Fibroblast of the aortic adventitia (primary cell): ENCODE measurements at places on chromosomes 7 and 10. TPM values are rescaled to one million over a fixed set of nuclear protein-coding genes. Genes with fewer than 3 reads are reported as not detected.

- DNase-seq = no peak
These were observed 9.2 kb downstream of the ANXA7 start for GRCh38 chr10:73404690-73405089.

The WIPF3 gene
- total RNA-seq = not detected in 2 replicates

The TMEM229A gene
- total RNA-seq = 3.8 TPM in 1 of 2 replicates, not detected in the other

The NODAL gene
- total RNA-seq = not detected in 2 replicates

The UBTD1 gene
- total RNA-seq = 22.1 and 35.2 TPM in 2 replicates

DNA sequence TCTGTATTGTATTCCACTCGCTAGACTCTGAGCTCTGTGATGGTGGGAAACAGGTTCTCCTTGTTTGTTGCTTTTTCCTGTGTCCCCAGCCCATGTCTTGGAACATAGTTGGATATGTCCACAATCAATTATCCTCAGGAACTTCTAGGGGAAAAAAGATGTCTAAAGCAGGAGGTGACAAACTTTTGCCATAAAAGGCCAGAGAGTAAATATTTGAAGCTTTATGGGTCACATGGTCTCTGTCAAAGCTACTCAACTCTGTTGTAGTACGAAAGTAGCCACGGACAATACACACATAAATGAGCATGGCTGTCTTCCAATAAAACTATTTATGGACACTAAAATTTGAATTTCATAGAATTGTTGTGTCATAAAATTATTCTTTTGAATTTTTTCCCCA, 220.5 kb downstream of the CHCHD3 start:
- DNase-seq = no peak

- DNase-seq = peak; percentile 99
These were observed 127.5 kb downstream of the CUBN start for GRCh38 chr10:17001961-17002749.

The RPEL1 gene
- total RNA-seq = under 0.01 and 0.82 TPM in 2 replicates

The NPC1L1 gene
- under 0.01 TPM in 1 of 2 replicates, not detected in the other for total RNA-seq

DNA sequence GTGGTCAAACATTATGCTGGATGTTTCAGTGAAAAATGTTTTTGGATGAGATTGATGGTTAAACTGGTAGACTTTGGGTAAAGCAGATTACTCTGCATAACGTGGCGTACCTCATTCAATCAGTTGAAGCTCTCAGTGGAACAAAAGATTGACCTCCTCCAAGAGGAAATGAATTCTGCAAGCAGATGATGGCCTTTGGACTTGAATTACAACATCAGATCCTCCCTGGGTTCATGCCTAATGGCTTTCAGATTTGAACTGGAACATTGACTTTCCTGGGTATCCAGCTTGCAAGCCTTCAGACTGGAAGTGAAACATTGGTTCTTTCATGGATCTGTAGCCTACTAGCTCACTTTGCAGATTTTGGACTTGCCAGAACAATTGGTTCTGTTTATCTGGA, 169.3 kb upstream of the MALRD1 start:
- no peak for DNase-seq

The CNPY1 gene
- total RNA-seq = not detected in 2 replicates

The CPSF4 gene
- 13.1 and 23.3 TPM in 2 replicates for total RNA-seq

GRCh38 chr7:16106300-16106699, 315.0 kb downstream of the CRPPA start:
- DNase-seq = no peak

- DNase-seq = peak; percentile 25
These were observed 33.7 kb upstream of the TMEM26 start for GRCh38 chr10:61486738-61487396.

DNA sequence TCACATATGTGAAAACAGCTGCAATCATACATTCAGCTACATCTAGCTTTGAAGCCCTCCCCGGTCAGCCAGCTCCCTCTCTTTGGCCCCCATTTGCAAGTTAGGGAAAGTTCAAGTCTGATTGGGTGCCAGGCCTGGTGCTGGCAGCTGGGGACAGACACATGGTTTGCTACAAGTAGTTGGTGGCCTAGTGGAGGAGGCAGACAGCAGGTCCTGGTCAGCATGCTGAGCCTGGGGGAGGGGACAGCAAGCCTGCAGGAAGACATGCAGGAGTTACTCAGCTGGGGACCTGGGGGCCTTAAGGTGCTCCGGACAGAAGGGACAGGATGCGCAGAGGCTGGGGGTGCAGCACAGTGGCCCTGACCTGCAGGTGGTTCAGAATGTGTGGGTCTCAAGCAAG, 956.9 kb upstream of the ZNF722 start:
- no peak for DNase-seq

The FXYD4 gene
- total RNA-seq = not detected in 2 replicates

GRCh38 chr10:121607310-121608055, 9.2 kb upstream of the FGFR2 start:
- no peak for DNase-seq

The LBX1 gene
- 0.08 TPM in 1 of 2 replicates, not detected in the other for total RNA-seq

The LIPJ gene
- total RNA-seq = 0.09 TPM in 1 of 2 replicates, not detected in the other

DNA sequence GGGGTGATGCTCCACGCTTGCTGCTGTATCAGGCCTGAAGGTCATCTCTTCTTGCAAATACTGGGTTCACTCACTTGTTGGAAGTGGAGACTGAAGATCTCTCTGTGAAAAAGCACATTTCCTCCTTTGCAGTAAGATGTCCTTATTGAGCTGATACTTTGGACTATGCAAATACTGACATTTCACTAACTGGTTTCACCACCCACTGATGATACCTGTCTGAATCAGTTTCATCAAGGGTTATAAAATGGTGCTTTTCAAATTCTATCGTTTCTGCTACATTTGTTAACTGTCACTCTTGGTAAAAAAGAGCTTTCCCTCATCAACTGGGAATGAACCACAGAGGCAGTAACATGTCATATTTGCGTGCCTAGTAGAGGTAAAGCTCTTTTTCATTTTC, 35.5 kb downstream of the RAB19 start:
- DNase-seq = no peak

- DNase-seq = no peak
These were observed 25.7 kb upstream of the PLA2G12B start for GRCh38 chr10:72980348-72980747.

The HMX3 gene
- not detected in 2 replicates for total RNA-seq

GRCh38 chr10:71975871-71976725, 11.9 kb downstream of the CHST3 start:
- DNase-seq = peak; percentile 73

The DEPP1 gene
- 17.3 and 73.8 TPM in 2 replicates for total RNA-seq

GRCh38 chr7:1845536-1846311, 175.6 kb downstream of the ELFN1 start:
- DNase-seq = no peak

DNA sequence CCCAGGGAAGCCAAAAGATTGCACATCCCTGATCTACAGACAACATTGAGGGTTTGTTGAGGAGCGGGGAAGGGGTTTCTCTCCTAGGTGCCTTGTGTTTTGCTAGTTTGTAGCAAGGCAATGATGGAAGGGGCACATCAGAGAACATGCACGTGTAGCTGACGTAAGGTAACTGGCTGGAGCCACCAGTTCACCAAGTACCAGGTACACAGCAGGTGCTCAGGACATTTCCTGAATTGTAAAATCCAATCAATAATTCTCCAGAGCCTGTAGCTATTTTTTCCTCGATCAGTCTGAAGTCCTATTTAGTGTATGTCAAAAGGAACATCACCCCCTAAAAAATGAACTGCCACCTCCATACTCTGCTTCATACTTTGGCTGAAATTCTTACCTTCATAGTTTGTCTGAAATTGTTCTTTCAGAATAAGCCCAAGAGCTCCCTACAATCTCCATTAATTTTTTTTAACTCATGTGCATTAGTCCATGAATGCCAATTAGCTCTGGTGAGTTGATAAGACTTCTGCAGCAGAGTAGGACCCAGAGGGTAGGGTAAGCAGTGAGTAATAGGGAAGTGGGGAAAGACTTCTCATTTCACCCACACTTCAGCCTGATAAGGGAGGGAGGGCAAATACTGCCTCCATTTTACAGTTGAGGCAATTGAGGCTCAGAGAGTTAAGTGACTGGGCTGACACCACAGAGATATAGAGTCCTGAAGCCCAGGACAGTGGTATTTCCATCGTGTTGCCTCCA, 36.0 kb upstream of the SLC26A3 start:
- no peak for DNase-seq

The FEZF1 gene
- total RNA-seq = not detected in 2 replicates

The CCL24 gene
- not detected in 2 replicates for total RNA-seq

DNA sequence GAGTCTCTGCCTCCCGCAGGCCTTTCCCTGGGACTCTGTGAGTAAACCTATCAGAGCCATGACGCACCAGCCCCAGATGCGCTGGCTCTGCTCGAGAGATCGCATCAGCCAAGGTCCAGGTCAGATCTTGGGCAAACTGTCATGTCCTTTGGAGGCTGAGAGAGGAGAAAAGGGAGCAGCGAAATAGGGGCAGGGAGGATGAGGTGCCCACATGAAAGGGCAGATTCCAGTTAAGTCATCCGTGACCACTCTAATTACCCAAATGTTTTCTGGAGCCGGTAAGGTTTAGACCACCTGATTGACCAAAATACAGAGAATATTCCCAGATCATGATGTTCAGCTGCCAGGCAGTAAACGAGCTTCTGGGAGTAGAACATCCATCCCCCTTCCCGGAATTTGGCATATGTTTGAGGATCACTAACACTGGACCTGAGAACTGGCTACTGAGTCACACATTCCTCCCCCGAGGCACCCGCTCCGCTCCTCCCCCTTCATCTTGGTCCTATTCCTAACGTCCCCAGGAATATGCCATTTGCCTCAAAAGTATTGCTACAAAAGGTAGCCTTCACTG, 88.0 kb downstream of the FGFR2 start:
- DNase-seq = no peak

DNA sequence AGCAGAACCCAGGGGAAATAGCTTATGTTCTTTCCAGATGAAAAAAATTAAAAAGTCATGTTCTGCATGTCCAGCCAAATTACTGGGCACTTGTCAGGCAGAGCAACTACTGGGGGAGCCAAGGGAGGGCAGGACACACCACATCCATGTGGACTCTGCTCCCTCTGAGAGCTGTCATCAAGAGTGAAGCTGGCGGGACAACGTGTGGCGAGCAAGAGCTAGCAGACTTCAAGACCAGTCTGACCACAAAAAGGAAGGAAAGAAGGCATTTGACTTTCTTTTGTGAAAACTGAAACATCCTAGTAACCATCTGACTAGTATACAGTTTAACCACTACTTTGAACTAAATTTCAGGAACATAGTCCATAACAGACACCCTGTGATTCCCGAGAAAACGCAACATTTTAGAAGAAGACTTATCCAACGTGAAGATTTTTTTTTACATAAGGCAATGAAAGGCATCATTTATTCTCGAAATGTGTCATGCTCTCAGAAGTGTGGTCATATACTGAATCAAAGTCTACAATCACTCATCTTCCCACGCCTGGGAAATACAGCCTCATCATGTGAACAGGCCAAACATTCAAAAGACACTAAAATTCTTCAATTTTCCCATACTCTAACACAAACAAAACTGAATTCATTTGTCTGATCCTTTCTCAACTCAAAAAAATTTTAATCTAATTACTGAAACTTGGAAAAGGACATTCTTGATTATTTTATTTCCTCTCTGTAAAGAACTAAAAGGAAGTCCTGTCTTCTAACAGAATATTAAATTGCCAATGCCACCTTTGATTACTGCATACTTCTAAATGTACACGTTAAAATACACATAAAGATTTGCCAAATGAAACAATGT, 15.5 kb downstream of the CYTH3 start:
- DNase-seq = peak; percentile 52

The HABP2 gene
- not detected in 2 replicates for total RNA-seq

The MMD2 gene
- not detected in 2 replicates for total RNA-seq

- DNase-seq = no peak
These were observed 282.5 kb upstream of the POM121L12 start for GRCh38 chr7:52752891-52753290.

The GLI3 gene
- 7.0 and 7.2 TPM in 2 replicates for total RNA-seq

DNA sequence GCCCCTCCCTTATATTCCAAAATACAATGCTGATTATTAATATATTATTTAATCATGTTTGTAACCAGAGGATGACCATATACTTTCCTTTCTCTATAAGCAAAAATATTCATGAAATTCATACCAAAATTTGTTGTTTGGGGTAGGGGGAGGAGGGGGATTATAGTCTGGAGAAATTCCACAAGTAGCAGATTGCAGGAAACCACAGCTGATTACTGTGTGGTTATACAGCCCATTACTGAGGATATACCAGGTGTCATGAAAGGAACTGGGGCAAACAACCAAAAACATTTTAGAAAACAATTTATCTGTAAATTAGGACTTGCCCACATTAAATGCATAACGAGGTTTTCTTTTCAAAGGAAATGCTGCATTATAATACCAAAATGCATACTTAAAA, 50.3 kb downstream of the SEMA3C start:
- no peak for DNase-seq

DNA sequence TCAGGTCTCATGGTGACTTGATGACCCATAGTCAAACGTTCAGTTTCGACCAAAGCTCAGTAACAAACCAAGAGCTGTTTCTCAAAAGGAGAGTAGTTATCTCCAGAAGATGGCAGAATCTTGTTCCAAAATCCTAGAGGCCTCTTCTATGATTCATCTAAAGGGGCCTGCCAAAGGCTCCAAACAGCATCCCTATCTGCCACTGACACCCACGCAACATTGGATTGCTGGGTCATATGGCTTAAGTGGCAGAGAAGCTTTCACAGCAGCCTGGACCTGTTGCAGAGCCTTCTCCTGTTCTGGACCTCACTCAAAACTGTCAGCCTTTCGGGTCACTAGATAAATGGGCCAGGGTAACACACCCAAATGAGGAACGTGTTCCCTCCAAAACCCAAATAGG, 54.0 kb upstream of the LRRC18 start:
- peak; percentile 22 for DNase-seq

The PTF1A gene
- not detected in 2 replicates for total RNA-seq

The KAT6B gene
- total RNA-seq = 34.7 and 38.9 TPM in 2 replicates

DNA sequence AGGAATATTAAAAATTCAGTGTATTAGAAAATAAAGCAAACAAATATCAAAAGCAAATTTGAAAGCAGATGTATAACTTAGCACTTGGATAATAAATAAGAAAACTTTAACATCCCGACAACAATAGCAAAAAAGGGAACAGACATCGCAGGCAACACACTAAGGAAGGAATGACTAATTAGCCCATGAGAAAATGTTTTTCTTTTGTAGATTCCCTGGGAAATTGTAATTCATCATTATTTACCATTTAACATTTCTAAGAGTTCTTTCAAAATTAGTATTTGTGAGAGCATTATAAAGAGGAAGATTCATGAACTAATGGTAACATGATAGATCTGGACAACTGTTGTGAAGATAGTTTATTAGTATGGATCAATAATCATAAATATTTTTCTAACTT, 106.0 kb upstream of the STK17A start:
- DNase-seq = no peak
